ENCODE measurements at places on chromosomes 1 and 21.

DNA sequence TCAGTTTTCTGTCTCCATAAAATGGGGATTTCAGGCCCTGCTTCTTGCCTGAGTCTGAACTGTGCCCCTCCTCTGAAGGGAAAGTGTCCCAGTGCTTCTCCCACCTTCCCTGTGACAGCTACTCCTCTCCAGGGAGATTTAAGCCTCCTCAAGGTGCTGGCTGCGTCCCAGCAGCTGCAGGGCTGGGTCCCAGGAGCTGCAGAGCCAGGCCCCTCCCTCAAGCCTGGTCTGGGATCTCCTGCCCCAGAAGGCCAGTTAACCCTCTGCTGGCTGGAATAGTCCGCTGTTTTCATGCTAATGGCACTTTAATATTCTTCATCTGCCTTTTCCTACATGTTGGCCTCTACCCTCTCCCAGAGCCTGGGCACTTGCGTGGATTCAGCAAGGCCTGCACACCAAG is 99.0 kb downstream of the PLXNA2 start:
- no peak for DNase-seq

- no peak for DNase-seq
Measured at GRCh38 chr1:173354937-173355280, 122.2 kb upstream of the PRDX6 start.

- DNase-seq: no peak
Measured at GRCh38 chr1:21649315-21649714, 19.8 kb downstream of the RAP1GAP start.

DNA sequence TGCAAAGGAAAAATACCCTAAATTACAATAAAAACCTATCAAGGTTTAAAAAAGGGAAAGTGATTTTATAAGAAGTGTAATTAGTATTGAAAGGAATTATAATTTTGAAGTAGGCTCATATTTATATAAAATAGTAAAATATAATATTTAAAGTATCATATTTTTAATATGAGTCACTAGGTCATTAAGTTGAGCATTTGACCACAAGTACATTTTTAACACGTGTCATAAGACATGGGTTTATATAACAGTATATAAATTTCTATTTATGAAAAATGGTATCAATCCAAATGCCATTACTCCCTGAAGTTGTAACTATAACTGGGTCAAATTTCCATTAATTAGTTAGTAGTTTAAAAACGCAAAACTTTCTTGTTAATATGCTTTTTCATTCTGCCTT is 365.9 kb downstream of the COL11A1 start:
- no peak for DNase-seq

GRCh38 chr1:88998716-88999115 is 6.3 kb upstream of the KYAT3 start:
- no peak for DNase-seq

- DNase-seq: no peak
Measured at GRCh38 chr1:165542015-165542631, 1.7 kb upstream of the LRRC52 start.

- DNase-seq: no peak
Measured at GRCh38 chr1:205228093-205228521, 361 bp downstream of the TMCC2 start.

All from caudate nucleus (tissue), 63 donors.